NCI-H1436 treated with DMSO at 0.1 percent for 48 hours (cell line): ENCODE measurements at places on chromosomes 11 and 22.

DNA sequence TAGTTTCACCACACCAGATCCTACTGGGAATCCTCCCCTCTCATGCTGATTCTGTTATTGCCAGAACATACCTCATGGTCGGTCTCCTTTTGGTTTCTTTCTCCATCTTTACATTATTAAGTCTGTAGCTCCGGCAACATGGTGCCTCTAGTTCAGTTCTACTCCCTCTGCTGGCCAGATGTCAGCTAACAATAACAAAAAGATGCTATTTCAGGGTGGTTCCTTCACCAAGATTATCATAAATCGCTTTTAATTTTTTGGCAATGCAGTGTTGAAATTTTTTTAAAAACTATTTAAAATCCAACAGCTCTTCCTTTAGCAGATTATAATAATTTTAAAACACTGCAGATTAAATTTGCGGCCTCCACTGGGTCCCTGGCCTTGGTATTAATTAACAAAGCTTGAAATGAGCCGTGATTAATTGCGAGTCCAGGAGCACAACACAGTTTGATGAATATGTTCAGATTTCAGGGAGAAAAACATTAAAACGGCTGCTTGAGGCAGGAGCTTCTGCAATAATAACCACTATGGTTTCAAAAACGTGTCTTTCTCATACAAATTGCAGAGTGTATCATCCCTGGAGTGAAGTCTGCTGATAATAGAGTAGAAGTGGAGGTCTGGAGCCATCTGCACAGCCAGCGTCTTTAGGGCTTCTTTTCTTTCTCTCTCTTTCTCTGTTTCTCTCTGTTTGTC is 492.9 kb upstream of the KIRREL3 start:
- no peak for DNase-seq

GRCh38 chr11:30483056-30483455 is 103.1 kb downstream of the MPPED2 start:
- no peak for DNase-seq

DNA sequence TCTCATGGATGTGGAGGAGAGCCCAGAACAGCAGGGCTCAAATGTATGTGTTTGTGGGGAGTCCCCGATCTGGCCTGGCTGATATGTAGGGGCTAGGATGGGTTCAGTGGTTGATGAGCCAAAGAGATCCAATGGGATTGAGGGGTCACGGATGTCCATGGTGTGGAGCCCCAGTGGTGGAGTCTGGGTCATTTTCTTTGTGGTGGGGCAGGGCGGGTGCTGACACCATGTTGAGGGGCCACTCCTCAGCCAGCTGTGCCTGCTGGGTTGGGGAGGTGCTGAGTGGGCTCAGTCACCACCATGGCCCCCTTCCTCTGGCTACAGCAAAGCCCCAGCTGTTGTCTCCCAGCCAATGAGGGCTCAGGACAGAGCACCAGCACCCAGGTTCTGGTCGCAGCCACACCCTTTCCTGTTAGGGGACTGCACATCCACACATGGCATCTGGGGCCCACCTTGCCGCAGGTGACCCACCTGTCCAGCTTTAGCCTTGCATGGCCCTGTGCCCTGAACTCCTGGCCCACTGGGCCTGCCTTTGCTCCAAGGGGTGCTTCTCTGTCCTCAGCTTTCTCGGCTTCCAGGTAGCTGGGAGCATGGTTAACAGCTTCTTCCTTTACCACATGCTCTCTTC is 3.2 kb upstream of the GNAZ start:
- DNase-seq = no peak

GRCh38 chr22:48772286-48772907 is 1055.3 kb downstream of the BRD1 start:
- no peak for DNase-seq

DNA sequence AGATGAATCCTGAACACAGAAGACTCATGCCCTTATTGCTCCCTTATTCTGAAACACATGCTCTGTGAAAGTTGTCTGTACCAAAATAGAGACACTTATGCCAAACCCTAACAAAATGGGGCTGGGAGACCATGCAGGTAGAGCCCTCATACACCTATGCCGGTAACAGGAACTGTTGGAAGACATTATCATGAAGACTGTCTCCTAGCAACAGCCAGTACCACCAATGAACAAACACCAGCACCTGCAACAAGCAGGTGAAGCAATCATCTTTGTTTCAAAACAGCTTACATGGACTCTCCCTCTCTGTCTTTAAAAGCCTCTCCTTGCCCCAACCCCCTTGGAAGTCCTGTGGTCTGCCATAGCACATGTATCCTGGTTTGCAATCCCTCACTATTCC is 17.2 kb downstream of the SLC5A4 start:
- peak; percentile 21 for DNase-seq

GRCh38 chr11:1397146-1397861 is 7.6 kb downstream of the BRSK2 start:
- DNase-seq = no peak

- no peak for DNase-seq
These were observed 3.1 kb downstream of the ETS1 start for GRCh38 chr11:128584253-128584652.

- no peak for DNase-seq
These were observed 93.2 kb downstream of the LRRC32 start for GRCh38 chr11:76577226-76577920.

GRCh38 chr11:10017050-10017449 is 277.0 kb downstream of the SBF2 start:
- no peak for DNase-seq

DNA sequence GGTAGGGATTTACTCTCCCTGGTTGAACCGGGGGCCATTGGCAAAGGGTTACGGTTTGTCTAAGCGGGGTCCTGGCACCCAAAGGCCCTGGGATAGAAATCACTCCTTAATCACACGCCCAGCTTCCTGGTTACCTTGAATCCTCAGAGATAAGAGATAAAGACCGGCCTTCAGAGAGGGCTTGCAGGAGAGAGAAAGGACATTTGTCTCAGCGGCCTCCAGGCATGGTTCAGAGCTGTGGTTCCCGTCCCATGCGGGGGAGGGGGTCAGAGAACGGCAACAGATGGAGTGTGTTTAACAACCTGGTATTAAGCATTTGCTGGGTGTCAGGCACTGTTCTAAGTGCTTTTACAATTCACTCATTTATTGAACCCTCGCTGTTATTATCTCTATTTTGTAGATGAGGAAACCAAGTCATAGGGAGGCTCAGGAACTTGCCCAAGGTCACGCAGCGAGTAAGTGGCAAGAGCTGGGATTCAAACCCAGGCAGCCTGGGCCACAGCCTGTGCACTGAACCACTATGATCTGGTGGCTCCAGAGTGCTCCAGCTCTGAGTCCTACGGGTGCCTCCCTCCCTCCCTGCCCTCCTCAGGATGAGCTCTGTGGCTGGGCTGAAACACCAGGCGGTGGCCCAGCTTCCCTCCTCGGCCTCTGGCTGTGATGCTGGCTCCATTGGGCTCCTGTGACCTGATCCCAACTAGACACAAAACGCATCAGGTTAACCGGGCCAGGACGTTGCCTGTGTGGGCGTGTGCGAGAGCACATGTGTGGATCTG is 18.6 kb downstream of the LRRC10B start:
- no peak for DNase-seq

DNA sequence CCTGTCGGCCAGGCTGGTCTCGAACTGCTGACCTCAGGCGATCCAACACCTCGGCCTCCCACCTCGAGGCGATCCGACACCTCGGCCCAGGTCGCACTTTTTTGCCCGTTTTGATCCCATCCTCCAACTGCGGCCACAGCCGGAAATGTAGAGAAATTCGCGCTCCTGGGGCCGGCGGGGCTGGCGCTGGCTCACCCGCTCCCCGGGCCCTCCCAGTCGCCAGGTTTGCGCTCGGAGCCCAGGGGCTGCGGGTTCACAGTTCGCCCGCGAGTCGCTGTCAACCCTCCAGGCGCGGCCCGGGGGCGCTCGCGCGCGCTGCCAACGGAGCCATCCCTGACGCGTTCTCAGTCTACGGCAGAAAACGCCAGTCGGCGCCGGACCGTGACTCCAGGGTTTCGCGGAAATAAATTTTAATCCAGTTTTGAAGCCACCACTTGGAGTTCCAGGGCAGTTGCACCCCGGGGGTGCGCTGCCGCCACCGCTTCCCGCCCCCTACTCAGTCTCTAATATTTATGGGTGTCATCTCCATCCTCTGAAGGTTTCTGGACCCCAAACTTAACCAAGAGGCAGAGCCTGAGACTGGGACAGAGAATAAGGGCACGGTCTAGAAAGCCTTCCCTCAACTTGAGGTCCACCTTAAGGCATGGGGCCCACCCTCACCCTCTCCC is 1.5 kb upstream of the KLHDC7B start:
- DNase-seq = peak; percentile 16

DNA sequence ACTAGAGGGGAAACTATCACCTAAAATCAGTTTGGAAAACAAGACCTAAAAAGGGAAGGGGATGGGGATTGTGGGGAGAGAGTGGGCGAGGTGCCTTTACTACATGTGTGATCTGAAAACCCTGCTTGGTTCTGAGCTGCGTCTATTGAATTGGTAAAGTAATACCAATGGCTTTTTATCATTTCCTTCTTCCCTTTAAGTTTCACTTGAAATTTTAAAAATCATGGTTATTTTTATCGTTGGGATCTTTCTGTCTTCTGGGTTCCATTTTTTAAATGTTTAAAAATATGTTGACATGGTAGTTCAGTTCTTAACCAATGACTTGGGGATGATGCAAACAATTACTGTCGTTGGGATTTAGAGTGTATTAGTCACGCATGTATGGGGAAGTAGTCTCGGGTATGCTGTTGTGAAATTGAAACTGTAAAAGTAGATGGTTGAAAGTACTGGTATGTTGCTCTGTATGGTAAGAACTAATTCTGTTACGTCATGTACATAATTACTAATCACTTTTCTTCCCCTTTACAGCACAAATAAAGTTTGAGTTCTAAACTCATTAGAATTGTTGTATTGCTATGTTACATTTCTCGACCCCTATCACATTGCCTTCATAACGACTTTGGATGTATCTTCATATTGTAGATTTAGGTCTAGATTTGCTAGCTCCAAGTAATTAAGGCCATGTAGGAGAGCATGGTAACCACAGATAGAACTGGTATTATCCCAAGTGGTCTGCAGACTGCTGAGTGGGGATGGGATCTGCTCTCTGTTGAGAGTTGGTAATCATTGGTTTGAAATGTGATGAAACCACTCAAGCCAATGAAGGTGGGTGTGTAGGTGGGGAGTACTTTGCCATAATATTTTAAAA is 3.6 kb downstream of the NEAT1 start:
- DNase-seq = no peak

DNA sequence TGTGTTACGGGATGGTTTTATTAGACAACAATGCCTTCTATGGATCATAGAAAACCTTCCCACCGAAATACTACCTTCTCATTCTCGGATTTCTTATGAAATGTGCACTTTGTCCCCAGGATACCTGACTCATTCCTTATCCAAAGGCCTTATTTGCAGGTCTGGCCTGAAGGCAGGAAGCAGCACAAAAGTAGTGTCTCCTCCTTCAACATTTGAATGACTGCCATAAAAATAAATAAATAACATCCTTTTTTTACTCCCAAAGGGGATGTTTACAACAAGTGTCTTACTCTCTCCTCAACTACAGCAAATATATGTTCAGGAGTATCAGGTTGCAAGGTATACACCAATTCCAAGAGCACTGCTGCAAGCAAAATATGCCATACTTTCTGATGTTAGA is 41.6 kb upstream of the PAK1 start:
- DNase-seq = no peak

DNA sequence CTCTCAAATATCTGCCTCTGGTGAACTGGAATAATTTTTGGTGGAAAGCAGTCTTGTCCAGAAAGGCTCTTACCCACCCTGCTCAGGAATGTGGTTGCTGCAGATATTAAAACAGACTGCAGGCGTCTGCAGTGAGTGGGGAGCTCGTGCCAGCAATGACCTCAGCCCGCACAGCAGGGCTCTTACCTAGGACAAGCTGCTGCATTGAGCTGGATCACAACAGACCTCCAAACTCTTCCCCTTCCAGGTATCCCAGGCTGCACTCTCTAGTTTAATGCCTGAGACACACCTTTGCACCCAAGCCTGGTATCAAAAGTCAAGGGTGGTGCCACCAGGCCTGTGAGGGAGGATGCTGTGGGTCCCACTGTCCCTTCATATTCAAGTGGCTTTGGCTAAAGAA is 69.7 kb upstream of the CDON start:
- DNase-seq = no peak

GRCh38 chr11:117560780-117561530 is 233.3 kb downstream of the CEP164 start:
- no peak for DNase-seq

DNA sequence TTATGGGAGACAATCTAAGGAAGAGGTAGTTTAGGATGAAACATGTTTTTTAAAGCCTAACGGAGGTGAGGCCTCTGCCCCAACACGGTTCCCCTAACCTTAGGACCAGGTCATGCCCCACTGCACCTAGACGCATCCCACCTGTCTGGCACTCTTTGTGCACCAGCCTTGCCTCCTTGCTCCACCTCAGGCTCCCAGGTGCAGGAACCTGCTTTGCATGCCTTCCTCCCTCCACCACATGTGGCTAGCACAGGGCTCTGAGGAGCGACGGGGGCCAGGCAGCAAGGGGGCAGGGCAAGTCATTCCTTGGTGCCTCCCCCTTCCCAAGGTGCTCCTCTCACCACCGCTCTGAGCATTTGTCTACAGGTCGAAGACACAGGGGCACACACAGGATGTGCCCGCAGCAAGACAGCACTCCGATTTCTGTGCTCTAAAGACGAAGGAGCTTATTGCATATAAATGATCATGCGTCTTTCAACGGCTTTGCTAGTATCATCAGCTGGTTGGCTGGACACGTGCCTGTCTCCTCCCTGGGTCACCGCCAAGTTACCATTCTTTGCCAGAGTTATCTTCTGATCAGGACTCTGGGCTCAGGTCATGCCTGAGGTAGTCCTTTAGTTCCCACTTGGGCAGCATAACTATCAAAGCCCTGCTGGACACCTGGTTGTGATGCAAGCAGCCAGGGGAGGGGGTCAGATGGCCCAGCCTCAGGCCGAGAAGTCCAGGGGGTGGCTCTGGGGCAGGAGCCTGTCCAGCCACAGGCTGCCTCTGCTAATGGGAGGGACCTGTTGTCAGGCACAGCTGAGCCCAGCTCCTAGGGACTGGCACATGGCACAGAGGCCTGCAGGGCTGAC is 172.0 kb upstream of the NTM start:
- no peak for DNase-seq

- DNase-seq = no peak
These were observed 648.8 kb downstream of the METTL15 start for GRCh38 chr11:28756977-28757376.

DNA sequence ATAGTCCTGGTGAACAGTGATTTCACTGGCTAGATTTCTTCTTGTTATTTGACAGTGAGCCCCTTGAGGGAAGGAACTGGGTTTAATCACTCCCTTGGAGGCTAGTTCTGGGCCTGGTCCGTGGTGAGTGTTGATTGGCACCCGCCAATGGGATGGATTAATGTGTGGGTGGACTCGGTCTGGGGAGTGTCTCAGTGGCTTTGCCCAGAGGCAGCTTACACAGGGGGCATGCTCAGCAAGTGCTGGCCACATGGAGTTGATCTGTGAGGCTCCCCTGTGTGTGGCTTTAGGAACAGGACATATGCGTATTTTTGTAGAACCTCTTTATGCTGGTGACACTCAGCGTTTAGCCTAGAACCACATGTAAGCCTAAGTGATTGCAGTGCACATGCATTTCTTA is 106.9 kb downstream of the TBC1D22A start:
- DNase-seq = no peak

GRCh38 chr11:76166314-76166713 is 40.0 kb downstream of the WNT11 start:
- DNase-seq = no peak
